ENCODE measurements at places on chromosomes 3 and 15.

DNA sequence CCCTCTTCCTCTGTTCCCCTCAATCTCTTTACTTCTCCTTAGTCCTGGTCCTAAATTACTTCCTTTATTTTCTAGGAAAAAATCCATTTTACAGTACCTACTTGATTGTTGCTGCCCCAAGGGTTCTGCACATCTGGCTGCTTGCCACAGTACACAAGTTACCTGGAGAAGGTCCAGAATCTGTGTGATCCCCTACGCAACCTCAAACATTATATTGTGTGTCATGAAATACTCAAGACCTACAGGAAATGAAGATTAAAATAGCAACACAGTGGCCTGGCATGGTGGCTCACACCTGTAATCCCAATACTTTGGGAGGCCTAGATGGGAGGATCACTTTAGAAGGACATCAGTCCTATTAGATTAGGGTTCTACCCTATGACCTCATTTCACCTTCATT lies 48.7 kb downstream of the PRKAR2A start:
- DNase-seq, result no peak

DNA sequence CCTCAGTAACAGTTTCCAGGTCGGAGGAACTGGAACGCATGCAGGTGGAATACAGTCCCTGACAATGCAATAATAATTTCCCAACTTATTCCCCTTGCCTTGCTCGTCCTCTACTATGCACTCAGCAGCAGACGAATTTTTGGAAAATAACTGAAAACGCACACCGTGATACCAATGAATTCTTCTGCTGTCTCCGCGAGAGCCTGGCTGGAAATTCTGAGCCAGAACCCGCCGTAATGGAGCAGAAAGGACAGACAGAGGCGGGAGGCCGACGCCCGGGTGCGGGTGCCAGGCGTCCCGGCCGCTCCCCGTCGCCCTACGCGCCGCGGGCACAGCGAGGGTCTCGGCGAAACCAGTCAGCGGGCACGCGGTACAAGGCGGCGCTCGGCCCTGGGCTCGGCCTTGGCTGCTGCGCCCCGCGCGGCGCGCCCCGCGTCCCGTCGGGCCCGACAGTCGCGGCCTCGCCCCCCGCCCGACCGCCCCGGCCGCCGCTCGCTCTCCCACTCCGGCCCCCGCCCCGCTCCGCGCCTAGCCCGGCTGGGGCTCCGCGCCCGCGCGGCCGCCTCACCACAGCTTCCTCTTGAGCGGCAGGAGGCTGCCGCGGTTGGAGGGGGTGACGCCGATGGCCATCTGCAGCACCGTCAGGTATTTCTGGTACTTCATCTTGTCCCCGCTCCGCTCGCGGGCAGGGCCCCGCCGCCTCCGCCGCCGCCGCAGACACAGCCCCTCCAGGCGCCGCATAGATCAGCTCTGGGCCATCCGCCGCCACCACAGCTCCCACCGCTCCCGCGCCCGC lies 114.5 kb upstream of the GOLGA8J start:
- DNase-seq, result no peak

- DNase-seq, result no peak
Observed at GRCh38 chr15:49628379-49628778, 7.5 kb downstream of the DTWD1 start.

- DNase-seq, result peak; percentile 39
Observed at GRCh38 chr3:161893972-161894371, 397.4 kb downstream of the OTOL1 start.

DNA sequence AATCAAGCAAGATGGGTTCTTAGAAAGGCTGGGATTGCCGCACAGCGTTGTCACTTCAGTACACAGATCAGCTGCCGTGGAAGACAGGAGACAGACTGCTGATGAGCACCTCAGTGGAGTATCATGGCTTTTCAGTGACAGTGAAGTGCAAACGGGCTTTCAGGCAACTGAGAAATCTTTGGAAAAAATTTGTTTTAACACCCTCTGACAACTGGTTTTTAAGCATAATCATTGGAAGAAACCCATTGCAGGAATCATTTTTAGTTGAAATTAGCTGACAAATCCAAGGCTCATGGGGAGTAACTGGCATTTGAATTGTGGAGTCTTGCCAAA lies 418.8 kb downstream of the OTOL1 start:
- no peak for DNase-seq

DNA sequence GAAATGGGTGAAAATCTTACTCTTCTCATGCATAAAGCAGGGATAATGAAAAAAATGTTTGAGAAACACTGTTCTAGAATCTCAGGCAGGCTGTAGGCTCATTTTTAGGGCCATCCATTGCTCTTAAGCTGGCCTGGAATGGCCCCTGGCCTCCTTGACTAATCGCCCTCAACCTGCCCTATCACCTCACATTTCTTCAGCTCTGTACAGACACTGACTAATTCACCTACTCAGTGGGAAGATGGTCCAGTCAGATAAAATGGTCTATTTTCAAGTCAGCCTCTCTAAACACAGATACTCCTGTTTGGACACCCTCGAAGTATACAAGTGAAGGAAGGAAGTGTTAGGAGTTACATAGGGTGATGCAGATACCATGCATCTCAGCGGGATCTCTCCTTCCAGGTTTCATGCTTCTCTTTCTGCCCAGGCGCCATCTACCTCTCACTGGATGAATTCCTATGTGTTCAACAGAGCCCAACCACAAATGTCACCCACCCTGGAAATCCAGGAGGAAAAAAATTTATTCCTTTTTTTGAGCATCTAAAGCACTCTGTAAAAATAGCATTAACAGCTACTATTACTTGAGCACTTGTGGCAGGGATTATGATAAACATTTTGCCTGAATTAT lies 12.1 kb downstream of the FMN1 start:
- no peak for DNase-seq

DNA sequence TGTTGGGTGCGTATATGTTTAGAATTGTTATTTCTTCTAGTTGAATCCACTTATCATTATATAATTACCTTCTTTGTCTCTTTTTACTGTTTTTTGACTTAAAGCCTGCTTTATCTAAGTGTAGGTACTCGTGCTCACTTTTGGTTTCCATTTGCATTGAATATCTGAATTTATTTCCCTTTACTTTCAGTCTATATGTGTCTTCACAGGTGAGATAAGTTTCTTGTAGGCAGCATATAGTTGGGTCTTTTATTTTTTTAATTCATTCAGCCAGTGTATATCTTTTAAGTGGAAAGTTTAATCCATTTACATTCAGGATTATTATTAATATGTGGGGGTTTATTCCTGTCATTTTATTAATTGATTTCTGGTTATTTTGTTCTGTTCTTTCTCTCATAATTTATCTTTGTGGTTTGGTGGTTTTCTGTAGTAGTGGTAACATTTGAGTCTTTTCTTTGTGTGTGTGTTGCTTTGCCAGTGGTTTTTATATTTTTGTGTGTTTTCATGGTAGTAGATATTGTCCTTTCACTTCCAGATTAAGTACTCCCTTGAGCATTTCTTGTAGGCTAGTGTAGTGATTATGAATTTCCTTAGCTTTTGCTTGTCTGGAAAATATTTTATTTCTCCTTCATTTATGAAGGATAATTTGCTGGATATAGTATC lies 27.3 kb downstream of the STT3B start:
- no peak for DNase-seq

GRCh38 chr15:57947781-57948180 lies 117.7 kb downstream of the ALDH1A2 start:
- no peak for DNase-seq

DNA sequence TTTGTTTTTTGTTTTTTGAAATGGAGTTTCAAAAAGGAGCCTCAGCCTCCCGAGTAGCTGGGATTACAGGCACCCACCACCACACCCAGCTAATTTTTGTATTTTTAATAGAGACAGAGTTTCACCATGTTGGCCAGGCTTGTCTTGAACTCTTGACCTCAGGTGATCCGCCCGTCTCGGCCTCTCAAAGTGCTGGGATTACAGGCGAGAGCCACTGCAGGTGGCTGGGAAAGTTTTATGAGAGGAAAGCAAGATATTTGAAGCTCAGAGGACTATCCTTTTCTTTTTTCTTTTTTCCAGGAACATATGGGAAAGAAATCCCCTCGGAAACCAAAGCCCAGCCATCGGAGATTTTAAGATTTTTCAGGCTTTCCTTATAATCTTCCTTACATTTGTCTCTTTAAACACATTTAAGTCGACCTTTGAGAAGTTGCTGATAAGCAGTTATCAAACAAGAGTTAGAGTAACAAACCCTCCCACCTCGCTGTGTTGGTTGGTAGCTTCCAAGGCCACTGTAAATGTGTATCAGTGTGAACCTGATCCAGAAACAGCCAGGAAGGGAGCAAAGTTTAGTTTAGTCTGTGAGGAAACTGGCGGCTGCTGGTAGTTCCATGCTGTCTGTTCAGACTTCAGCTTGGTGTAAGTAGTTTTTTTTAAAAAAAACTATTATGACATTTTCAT lies 34.5 kb upstream of the MAP3K13 start:
- DNase-seq, result no peak

DNA sequence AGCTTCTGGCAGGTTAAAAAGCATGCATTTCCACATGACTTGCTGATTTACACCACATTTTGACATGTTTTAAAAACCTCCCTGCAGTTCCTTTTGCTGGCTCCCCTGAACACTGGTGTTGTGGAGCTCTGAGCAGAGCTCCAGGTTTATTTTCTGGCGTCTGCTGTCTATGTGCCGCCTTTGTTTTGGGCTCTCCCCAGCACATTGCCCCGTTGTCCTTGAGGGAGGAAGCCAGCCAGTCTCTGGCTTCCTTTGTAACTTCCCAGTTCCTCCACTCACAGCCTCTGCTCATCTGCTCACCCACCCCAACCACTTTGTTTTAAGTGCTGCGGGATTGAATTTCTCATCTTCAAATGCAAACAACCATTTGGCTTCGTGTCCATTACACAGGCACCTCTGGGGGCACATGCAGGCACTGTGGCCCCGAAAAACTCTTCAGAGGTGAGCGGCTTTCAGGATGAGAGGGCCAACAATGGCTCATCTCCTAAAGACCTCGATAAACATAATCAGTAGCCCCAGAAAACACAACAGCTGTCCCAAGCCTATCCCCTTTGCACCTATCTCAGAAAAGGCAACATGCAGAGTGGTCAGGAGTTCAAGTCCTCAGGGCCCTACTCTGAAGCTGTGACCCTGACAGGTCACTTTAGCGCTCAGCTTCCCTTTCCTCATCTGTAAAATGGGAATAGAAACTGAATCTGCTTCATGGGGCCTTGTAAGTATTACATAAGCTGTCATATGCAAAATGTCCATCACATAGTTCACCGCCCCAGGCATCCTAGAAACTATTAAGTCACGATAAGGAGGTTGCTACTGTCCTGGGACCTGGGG lies 1.3 kb upstream of the MEF2A start:
- DNase-seq, result no peak

- DNase-seq, result no peak
Observed at GRCh38 chr15:74826364-74826819, at the start of gene CPLX3. TSS of gene CPLX3 (plus strand) at chr15:74826627. CDS start at chr15:74826704, 77 bp downstream.

DNA sequence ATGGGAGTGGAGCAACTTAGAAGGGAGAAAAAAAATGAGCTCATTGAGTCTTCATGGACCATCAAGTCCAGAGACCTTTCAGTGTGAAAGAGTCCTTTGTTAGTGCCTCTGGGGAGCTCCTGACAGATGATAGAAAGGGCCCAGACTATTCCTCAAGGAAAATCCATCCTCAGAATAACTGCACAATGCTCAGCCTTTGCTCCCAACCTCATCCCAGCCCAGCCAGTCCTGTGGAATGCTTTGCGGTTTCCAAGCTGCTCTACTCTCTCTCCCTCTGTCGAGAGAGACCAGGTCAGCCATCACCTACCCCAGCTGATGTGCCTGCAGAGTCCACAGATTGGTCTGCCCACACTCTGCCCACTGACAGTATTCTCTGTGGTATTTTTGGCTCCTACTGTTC lies 406.2 kb downstream of the MFSD1 start:
- no peak for DNase-seq

DNA sequence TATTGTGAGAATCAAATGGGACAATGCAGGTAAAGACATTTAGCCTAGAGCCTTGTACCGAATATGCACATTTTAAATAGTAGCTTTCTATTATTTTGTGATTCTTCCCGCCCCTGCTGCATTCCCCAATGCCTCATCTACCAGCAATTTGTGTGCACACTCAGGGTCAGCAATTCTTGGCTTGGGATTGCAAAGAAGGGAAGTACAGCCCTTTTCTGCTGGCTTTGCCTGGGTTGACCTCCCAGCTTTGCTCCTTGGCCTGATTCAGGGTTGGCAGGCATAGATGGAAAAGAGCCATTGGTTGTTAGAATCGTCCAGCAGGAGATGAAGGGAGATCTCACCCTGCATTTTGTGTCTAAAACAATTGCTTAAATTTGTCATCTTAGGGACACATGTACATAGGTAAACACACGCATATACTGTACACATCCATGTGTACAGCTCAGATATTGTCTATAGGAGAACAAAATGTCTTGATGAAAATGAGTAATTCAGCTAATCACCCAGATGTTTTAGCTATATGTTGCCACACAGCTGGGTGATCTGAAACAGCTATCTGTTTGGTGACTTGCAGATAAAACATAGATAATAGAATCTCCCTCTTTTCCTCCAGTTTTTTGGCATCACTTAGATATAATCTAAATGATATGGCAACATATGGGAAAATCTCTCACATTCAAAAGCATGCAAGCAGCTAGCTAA lies 340.9 kb upstream of the TBL1XR1 start:
- no peak for DNase-seq
